H54 (cell line): ENCODE measurements at places on chromosomes 2 and 18.

DNA sequence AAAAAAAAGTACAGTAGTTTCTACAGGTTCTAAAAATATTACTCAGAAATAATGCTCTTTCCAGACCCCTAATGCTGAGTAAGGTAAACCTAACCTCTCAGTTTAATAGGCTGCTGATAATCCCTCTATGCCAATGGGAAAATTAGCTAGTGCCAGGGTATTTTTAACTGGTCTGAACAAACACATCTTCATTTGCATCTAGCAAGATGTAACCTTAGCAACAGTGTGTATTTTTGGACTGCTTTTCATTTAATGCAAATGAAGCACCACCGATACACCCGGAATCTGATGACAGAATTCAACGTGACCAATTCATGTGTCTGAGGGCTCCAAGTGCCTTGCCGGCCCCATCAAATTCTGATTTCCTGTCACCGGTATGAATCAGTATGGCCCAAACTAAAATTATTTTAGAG is 47.4 kb upstream of the CYRIA start:
- DNase-seq, result no peak

DNA sequence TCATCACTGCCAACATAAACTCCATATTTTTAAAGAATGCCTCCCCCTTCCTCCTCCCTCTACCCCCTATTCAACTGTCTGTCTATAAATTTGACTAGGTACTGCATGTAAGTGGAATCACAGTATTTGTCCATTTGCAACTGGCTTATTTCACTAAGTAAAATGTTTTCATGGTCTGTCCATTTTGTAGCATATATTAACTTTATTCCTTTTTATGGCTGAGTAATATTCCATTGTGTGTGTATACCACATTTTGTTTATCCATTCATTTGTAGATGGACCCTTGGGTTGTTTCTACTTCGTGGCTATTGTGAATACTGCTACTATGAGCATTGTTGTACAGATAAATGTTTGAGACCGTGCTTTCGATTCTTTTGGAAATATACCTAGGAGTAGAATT is 10.7 kb downstream of the SEH1L start:
- no peak for DNase-seq

DNA sequence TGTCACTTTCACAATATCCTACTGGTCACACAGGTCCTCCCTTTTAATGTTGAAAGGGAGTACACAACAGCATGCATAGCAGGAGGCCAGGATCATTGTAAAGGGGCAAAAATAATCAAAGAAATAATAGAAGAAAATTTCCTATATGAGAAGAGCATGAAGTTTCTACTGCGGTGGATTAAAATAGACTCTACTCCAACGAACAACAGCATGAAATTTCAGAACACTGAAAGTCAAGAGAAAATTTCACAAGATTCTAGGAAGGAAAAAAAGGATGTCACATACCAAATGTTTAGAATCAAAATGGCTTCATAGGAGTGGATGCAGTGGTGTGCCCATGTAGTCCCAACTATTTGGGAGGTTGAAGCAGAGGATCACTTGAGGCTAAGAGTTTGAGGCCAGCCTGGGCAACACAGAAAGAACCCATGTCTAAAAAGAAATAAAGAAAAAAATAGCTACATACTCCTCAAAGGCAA is 72.0 kb upstream of the EPAS1 start:
- DNase-seq, result no peak

DNA sequence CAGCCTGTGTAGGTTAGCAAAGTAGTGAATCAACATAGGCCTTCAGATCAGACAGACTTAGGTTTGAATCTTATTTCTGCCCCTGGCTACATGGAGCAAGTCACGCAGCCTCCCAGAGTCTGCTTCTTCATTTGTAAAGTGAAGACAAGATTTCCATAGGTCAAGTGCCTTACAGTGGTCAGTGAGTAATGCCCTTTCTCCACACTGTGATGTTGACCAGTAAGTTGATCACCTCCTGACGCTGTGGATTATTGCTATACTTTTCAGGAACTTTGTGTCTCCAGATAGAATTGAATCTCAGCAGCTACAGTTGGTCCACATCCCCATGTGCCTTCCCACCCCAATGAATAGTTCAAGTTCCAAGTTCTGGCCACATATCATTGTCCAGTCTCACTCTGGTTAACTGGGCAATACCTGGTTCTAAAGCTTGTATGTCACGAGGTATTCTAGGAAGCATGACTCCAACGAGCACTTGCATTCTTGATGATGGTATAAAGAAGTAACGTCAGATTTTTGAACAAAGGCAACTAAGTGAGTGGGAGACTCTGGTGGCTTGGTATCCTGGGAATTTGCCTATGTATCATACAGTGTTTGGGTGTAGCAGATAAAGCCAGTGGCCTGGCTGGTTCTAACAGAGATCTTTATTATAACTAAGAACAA is 2.1 kb upstream of the CLIP4 start:
- DNase-seq, result peak; percentile 21

DNA sequence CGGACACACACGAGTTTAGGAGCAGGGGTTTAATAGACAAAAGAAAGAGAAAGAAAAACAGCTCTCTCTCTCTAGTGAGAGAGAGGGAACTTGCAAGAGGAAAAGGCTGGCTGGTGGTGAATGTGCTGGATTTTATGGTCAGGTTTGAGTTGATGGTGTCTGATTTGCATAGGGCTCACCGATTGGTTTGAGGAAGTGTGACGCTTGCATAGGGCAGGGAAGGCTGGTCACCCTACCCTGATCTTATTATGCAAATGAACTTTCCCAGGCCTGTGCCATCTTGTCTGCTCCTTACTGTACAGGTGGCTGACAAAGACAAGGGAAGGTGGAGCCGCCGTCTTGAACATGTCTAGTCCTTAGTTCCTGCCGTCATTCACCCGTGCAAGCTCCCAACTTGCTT is 408.9 kb downstream of the RIT2 start:
- DNase-seq, result no peak

GRCh38 chr2:177636672-177637071 is 244.1 kb downstream of the AGPS start:
- DNase-seq, result no peak

DNA sequence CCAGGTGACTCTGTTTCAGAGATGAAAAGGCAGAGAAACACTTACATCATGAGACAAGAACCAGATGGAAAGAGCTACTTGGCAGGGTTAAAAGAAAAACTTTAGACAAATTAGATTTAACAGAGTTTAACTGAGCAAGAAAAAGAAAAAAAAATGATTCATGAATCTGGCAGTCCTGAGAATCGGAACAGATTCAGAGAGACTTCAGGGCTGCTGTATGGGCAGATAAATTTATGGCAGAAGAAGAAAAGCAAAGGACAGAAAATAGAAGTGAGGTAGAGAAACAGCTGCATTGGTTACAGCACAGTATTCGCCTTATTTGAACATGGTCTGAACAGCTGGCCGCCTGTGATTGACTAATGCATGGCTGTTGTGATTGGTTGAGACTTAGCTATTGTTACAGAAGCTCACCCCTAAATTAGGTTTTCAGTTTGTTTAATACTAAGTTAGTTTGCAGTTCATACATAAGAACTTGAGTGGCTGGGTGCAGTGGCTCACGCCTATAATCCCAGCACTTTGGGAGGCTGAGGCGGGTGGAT is 43.0 kb upstream of the RHOB start:
- DNase-seq, result no peak

GRCh38 chr2:238326801-238327365 is 6.6 kb downstream of the TRAF3IP1 start:
- DNase-seq, result no peak
